ENCODE measurements at places on chromosomes 6 and 20.

DNA sequence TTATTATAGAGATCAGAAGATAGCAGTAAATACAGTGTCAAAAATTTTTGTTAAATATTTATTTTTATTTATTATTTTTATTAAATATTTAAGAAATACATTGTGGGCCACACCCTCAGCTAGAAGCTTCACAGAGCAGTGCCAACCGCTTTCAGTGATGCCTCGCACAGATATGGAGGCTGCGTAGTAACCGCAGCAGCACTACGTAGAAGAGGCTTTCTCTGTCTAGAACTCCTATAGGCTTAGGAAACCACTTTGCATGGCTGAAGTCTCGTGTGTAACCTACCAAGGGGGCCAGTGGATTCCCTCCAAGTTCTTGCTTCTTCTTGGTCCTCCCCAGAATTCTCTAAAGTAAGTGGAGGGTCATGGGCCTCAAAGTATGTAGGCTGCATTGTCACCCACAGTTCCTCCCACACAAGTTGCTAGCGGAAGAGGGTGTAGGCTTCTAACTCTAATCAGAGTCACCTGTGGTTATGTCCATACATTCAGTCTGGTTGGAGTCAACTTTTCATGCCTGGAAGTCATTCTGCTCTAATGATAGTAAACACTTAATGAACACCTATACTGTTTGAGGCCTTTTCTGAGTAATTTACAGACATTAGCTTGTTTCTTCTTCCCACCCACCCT, 285.6 kb downstream of the CDKAL1 start:
- no peak for DNase-seq

- DNase-seq = no peak
These were observed 124.1 kb downstream of the PREX1 start for GRCh38 chr20:48703511-48704219.

DNA sequence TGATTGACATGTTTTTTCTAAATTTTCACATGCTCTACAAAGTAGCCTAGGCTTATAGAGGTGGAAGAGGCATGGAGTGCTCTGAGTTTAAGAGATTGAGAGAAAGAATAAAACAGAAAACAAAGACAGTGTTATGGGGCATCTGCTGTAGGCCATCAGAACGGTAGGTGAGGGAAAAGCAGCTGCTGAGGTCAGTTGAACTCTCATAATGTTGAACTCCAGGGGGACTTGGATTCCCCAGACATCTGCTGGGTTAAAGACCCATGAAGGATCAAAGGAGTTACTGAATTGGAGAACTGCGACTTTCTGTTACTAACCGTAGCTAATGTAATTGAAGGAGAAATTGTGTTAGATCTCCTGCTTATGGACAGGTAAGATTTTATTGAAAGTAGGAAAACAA, 333.9 kb downstream of the TFAP2B start:
- DNase-seq = no peak

DNA sequence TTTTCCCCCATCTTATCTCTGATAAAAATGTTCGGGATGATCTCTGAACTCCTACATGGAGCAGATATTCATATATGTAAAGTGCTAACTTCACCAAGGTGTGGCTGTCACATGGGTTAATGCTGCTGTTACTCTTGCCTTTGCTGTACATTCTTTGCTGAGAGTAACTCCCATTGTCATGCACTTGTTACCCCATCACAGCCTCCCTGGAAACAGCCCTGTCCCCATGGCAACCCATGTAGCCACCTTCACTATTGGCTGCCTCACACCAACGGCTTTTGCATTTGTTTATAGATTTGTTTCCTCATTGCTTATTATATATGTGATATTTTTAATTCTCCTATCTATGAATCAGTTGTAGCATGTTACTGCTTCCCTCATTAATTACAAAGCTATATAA, 17.3 kb upstream of the IBTK start:
- no peak for DNase-seq

DNA sequence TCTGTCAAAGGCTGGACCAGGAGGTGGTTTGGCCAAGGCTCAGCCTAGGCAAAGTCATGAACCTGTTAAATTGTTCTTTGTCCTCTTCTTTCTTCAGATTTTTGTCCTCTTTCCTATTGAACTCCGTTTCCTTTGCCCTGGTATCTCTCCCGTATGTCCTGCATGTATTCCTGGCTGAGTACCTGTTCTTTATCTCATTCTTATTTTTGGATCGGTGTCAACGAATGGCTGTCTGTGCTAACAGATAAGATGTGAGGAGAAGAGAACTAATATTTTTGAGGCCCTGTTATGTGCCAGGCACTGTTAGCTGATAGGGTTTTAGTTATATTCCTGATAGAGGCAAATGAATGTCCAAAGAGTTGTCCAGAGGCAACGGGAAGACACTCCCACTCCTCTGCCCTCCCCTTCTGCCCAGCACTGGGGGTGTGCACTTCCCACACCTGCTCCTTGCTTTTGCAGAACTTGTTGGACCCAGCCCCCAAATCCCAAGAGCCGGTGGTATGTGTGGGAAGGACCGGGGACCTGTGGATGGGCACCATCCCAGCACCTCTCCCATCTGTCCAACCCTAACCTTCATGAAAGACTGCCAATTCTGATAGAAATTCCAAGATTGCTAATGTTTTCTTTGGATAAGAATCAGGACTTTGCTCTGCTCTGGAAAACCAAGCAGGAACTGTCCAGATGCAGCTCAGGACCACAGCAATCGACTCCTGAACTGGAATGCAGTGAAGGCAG, 20.6 kb downstream of the MMP24OS start:
- DNase-seq = no peak

DNA sequence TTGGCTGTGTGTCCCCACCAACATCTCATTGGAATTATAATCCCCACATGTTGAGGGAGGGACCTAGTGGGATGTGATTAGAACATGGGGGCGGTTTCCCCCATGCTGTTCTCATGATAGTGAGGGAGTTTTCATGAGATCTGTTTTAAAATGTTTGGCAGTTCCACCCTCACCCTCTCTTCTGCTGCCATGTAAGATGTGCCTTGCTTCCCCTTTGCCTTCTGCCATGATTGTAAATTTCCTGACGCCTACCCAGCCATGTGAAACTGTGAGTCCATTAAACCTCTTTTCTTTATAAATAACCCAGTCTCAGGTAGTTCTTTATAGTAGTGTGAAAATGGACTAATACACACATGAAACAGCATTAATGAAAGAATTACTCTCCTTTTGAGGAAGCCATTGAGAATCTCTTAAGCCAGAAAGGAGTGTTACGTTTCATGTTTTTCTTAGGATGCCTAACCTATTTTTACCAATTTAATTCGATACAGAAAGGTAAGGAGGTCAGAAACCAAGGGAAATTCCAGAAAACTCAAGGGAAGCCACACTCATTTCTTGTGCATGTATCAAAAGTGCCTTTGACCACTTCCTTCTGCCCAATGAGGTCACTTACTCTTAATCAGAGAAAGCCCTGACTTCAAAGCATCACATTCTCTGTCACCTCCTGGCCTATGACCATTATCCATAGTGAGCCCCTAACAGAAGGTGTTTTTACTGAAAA, 24.7 kb upstream of the HINT3 start:
- no peak for DNase-seq

DNA sequence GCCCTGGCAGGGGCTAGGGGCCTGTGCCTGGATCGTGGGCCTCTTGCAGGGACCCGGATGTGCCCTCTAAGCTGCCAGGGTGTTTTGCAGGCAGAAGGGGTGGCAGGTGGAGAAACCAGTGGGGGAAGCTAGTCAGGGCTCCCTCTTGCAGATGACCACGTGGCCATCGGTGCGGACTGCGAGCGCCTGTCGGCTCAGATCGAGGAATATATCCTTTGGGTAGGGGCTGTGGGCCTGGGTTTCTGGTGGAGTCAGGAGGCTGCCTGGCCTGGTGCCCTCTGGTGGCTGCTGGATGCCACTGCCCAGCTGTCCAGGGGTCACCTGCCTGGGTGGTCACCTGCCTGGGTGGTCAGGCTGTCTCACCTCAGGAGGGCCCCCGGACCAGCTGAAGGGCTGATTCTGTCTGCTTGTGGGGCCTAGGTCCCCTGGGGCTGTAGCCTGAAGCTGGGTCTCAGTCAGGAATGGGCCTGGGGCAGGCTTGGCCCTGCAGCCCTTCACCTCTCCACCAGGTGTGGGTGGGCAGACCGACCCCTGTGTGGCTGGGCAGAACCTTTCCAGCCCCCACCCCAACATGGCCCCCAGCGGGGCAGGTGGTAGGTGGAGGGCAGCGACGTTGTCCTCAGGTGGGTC, 6.7 kb downstream of the TCEA2 start:
- no peak for DNase-seq

DNA sequence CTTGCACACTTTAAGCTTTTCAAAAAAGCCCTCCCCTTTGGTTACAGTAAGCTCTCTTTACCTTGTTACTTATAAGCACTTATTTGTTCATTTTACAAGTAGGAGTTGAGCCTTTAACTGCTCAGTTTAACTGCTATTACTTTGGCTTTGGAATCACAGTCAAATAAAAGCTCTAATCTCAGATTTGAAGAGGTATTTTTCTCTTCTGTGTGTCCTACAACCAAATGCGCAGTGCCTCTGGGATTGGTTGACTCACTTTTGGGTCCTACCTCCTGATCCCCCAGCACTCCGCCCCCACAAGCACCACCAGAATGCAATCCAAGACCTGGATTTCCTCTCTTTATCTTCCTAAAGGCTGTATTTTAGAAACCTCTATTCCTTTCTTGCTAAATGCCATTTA, 2.5 kb downstream of the NCOA7 start:
- no peak for DNase-seq

GRCh38 chr6:3190056-3190455, 32.7 kb upstream of the TUBB2A start:
- no peak for DNase-seq

DNA sequence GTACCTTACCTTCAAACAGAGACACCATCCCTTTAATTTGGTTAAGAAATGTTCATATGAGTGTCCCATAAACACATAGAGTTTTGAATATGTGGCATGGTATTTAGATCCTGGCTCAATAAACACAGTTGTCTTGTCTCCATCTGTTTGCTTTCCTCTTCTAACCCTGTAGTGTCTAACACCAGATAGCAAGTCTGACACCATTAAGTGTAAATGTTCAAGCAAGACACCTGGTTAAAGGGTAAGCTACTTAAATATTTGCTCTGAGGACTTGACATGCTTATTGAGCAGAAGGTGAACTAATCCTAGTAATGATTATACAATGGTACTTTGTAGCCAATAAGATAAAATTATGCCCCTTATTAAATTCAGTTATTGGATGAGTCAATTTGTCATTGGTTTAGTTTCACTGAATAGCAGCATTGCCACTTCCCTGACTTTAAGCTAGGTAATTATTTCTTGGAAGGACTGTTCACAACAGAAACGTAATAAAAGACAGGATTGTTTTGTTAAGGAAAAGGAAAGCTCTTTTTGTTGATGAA, 26.9 kb upstream of the GOPC start:
- DNase-seq = no peak

DNA sequence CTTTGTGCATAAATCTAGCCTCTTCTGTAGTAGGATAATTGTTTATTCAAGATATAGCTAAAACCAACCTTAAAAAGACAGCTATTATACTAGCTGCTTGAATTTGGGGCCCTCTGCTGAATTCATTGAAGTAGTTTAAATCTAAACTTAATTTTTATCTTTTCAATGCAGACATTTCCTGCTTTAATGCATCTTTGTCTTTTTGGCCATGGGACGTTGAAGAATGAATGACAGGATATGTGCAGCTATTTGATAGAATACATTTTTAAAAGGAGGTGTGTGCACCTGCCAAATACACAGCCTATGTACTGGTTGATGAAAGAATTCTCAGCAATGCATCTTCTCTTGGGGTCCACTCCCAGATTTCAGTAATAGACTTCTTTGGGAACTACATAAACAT, 524.9 kb downstream of the PHF3 start:
- DNase-seq = no peak

DNA sequence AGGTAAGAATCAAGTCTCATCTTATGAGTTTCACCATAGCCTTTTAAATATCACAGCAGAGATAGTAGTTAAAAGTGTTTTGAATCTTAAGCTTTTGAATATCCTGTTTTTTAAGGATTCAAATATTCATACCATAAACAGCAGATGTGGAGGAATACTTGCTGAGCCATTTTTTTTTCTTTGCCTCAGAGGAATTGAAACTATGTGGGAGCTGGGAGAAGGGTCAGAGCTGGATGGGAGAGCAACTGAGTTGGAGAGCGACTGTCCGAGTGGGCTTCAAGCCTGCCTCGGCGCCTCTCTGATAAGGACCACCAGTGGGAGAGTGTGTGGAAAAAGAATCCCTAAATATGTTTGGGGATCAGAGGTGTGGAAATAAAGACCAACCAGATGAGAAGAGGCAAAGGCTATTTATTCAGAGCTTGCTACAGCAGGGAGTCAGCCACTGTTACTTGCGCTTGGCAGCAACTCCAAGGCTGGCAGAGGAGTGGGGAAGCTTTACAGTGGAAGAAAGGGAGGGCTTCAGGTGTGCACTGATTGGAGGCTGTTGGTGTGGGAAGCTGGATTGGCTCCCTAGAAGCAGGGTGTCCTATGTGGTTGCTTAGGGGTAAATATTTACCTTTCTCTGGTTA, 34.3 kb upstream of the MCUR1 start:
- no peak for DNase-seq

DNA sequence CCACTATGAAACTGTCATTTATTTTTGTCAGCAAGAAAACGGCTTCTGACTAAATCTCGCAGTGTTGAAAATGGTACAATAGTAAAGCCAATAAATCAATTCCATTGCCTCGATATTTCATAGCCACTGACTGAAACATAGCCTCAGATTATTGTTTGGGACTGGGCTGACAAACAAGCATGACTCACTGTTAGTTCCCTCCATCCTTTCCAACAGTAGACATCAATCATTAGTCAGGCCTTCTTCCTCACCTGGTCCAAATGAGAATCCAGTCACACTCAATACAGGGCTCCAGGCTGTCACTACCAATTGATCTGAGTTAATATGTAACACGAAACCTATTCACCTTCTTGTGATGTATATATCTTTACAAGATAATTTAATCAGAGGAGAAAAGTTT, 66.1 kb downstream of the ADGRB3 start:
- DNase-seq = no peak

DNA sequence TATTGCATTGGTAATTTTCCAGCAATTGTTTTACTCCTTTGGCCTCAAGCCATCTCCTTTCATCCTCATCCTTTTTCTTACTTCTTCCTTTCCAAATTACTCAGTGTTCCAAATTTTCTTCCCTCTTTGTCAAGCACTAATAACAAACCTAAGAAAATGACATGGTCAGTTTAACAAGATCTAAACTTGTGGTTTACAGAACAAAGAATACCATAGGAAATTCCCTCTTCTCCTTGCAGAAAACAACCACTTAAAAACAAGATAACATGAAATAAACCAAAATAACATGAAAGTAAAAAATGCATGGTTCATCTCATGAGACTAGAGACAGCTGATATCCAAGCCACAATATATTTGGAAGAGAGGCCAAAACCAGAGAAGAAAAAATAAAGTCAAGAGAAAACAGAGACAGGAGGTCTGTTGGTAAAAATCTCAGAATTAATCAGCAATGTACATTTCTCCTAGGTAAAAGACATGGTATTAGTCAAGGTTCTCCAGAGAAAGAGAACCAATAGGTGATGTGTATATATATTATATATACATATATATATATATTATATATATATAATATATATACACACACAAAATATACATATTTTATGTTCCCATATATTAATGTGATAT, 51.0 kb upstream of the SENP6 start:
- DNase-seq = no peak

GRCh38 chr6:111843347-111844147, 29.7 kb downstream of the FYN start:
- DNase-seq = no peak

GRCh38 chr6:44453146-44453545, 65.6 kb downstream of the CDC5L start:
- DNase-seq = no peak

- DNase-seq = no peak
These were observed 278.4 kb downstream of the CDH26 start for GRCh38 chr20:60236613-60237012.

All from activated CD4-positive, alpha-beta T cell treated with anti-CD3 and anti-CD28 coated beads for 24 hours (primary cell).